ENCODE measurements at places on chromosomes 1 and 21.

DNA sequence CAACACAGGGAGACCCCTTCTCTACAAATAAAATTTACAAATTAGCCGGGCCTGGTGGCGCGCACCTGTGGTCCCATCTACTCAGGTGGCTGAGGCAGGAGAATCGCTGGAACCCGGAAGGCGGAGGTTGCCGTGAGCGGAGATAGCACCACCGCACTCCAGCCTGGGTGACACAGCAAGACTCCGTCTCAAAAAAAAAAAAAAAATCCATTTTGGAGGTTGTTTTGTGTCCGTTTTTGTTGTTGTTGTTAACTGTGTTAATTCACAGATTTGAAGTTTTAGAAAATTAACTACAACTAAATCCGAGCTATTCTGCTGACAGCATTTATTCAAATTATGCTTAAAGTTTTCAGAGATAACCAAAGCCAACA lies 618 bp downstream of the CLCC1 start:
- DNase-seq, result peak; percentile 44

- DNase-seq, result no peak
Measured at GRCh38 chr1:54804471-54805132, 3.5 kb upstream of the TTC22 start.

- DNase-seq, result peak; percentile 77
Measured at GRCh38 chr1:201399352-201400126, 415 bp upstream of the LAD1 start.

DNA sequence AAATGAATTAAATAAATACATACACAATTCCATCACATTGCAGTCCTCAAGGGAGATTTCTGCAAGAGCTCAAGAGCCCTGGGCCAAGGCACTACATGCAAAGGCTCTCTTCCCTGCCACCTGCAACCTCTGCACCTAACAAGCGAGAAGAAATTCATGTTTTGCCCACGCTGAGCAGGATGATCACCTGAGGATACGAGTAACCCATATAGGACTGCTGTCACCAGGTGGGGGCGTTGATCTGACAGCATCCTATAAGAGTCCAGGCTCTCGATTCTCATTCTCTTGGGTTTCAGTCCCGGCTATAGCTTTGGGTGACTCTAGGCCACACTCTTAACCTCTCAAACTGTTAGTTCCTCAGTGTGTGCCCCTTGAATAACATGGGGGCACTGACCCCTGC lies 18.7 kb upstream of the SPOCD1 start:
- DNase-seq, result peak; percentile 33

DNA sequence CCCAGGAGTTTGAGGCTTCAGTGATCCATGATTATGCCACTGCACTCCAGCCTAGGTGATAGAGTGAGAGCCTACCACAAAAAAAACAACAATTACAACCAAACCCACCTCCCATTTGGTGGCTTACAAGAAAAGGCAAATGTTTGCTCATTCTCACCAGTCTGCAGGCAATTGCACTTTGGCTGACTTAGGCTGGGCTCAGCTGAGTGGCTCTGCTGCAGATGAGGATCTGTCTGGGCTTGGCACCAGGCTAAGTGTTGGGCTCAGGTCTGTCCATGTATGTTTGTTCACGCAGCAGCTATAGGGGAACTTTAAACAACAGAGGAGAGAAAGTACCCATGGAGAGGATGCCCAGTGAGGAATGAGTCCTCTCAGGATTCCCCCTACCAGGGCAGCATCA lies 28.0 kb upstream of the COA6 start:
- no peak for DNase-seq

DNA sequence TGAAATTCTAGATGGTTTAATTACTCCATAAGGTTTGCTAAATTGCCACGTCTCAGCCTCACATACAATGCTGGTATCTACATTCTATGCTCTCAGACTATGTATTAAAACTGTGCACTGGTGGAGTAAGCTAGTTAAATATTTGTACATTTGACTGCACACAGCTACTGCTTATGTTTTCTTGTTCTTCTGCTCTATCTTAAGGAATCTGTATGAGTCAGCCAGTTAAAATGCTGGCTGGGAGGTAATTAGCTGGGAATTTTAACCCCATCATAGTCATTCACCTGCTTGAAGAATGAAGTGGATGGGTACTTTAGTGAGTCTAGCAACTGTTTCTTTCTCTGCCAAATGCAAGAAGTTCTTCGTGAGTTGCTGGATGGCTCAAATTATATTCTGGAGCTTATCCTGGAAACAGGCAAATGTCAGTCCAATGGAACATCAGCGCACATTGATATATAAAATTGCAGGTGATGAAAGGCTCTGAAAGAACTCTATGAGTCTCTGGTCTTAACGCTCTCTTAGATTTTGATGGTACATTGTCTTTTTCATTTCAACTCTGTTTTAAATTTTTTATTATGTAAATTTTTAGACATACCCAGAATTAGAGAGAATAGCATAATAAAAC lies 83.4 kb downstream of the BACH1 start:
- no peak for DNase-seq

DNA sequence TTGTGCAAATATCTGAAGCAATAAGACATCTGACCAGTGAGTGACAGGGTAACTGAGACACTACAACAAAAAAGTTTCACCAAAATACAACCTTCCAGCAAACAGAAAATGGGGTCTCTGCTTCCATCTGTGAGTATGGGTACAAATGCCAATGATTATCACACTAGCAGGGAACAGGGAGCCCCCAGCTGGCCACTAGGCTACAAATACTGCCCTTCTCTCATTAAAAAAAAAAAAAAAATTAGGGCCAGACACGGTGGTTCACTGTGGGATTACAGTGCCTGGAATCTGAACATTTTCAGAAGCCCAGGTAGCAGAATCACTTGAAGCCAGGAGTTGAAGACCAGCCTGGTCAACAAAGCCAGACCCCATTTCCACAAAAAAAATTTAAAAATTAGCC lies 48.4 kb upstream of the EDARADD start:
- DNase-seq, result peak; percentile 63

- peak; percentile 23 for DNase-seq
Measured at GRCh38 chr1:198892065-198892464, 253.2 kb downstream of the PTPRC start.

GRCh38 chr1:228256626-228257375 lies 49.0 kb downstream of the OBSCN start:
- no peak for DNase-seq

DNA sequence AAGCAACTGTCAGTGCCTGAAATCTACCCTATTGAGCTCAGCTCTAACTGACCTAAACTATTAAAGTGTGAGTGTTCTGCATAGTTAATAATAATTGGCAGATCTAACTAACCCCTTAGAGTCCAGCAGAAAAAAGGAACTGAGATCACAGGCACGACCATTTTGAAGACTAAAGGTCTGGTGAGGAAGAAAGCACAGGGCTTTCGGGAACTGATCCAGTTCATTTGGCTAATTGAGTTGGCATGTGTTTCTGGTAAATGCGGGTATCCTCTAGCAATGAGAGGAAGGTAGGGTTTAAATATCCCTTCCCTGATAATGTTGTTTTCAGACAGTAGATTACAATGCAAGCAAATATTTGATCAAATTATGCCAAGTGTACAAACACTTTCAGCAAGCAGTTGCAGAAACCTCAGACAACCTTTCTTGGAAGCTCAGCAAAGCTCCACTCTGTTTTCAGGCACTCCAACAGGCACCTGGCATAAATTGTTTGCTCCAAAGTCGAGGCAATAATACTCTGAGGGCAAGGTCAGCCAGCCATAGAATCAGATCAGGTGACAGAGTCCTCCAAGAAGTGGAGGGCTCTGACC lies 100.8 kb downstream of the KCNK1 start:
- DNase-seq, result no peak

GRCh38 chr1:147676311-147677085 lies 6.2 kb upstream of the ACP6 start:
- DNase-seq, result no peak

- no peak for DNase-seq
Measured at GRCh38 chr1:32216566-32216965, 5.6 kb downstream of the TMEM234 start.

Data from GM23338 (cell line).